ENCODE measurements at places on chromosomes 3 and 15. TPM values are rescaled to one million over a fixed set of nuclear protein-coding genes. Genes with fewer than 3 reads are reported as not detected.
A peak's percentile ranks its signal among the peaks of the same experiment; 100 is the strongest.

- no peak overlapping the region for H3K4me3 ChIP-seq
- H3K36me3 ChIP-seq: no peaks in the 10 kb centered on the region
- H3K4me1 ChIP-seq: no peaks in the 10 kb centered on the region
Observed at GRCh38 chr3:162491952-162492351, 995.3 kb downstream of the OTOL1 start.

- H3K27ac ChIP-seq: no peak overlapping the region
- H3K36me3 ChIP-seq: peaks cover 65% of the 10 kb centered on the region
- DNase-seq: no peak
- H3K4me1 ChIP-seq: peaks cover 2% of the 10 kb centered on the region
Observed at GRCh38 chr15:75397494-75397893, 29.1 kb upstream of the MAN2C1 start.

GRCh38 chr3:48069339-48069738 lies 53.1 kb upstream of the MAP4 start:
- peaks cover 26% of the 10 kb centered on the region for H3K36me3 ChIP-seq
- H3K27ac ChIP-seq: no peak overlapping the region
- no peaks in the 10 kb centered on the region for H3K27me3 ChIP-seq

DNA sequence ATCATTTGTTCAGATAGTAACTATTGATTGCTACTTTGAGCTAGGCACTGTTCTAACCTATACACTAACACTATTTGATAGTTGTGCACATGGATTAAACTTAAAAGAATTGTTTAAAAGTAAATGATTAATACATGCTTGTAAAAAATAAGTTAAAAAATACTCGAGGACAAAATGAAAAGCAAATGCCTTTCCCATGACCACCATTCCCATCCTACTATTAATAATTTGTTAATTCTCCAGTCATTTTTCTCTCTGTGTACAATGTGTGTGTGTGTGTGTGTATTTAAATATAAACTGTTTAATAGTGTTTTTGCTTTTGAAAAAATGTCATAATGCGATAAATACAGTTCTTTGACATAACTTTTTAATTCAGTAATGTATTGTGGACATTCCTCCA lies 78.7 kb upstream of the KCNMB2 start:
- H3K36me3 ChIP-seq: no peaks in the 10 kb centered on the region
- no peak for DNase-seq
- no peak overlapping the region for H3K4me3 ChIP-seq
- peaks cover 2% of the 10 kb centered on the region for H3K27me3 ChIP-seq
- no peak overlapping the region for H3K27ac ChIP-seq
- H3K4me1 ChIP-seq: no peaks in the 10 kb centered on the region

- DNase-seq: no peak
- H3K36me3 ChIP-seq: peaks cover 42% of the 10 kb centered on the region
- H3K27me3 ChIP-seq: no peaks in the 10 kb centered on the region
- H3K4me3 ChIP-seq: no peak overlapping the region
Observed at GRCh38 chr15:60541481-60542299, 62.7 kb upstream of the ICE2 start.

GRCh38 chr3:118097226-118097625 lies 937.4 kb downstream of the IGSF11 start:
- no peaks in the 10 kb centered on the region for H3K4me1 ChIP-seq
- DNase-seq: no peak
- H3K4me3 ChIP-seq: no peak overlapping the region
- no peak overlapping the region for H3K27ac ChIP-seq
- no peaks in the 10 kb centered on the region for H3K36me3 ChIP-seq

- peaks cover 72% of the 10 kb centered on the region for H3K36me3 ChIP-seq
- no peaks in the 10 kb centered on the region for H3K27me3 ChIP-seq
- peak overlapping the region; percentile 72 for H3K27ac ChIP-seq
- H3K4me1 ChIP-seq: peaks cover 24% of the 10 kb centered on the region
- DNase-seq: no peak
Observed at GRCh38 chr15:90982135-90982534, 12.2 kb downstream of the PRC1 start.

- peaks cover 2% of the 10 kb centered on the region for H3K4me1 ChIP-seq
- no peaks in the 10 kb centered on the region for H3K27me3 ChIP-seq
- H3K4me3 ChIP-seq: no peak overlapping the region
- no peak for DNase-seq
- peaks cover 73% of the 10 kb centered on the region for H3K36me3 ChIP-seq
- peak overlapping the region; percentile 37 for H3K27ac ChIP-seq
Observed at GRCh38 chr15:90463381-90463780, 66.3 kb upstream of the CRTC3 start.

- no peaks in the 10 kb centered on the region for H3K36me3 ChIP-seq
- no peak overlapping the region for H3K4me3 ChIP-seq
- no peaks in the 10 kb centered on the region for H3K27me3 ChIP-seq
- no peak overlapping the region for H3K27ac ChIP-seq
- DNase-seq: no peak
Observed at GRCh38 chr3:179702271-179702947, 49.6 kb downstream of the USP13 start.

GRCh38 chr3:160291290-160291908 lies 66.2 kb downstream of the C3orf80 start:
- H3K4me1 ChIP-seq: no peaks in the 10 kb centered on the region
- H3K27me3 ChIP-seq: no peaks in the 10 kb centered on the region
- DNase-seq: no peak
- H3K36me3 ChIP-seq: no peaks in the 10 kb centered on the region

DNA sequence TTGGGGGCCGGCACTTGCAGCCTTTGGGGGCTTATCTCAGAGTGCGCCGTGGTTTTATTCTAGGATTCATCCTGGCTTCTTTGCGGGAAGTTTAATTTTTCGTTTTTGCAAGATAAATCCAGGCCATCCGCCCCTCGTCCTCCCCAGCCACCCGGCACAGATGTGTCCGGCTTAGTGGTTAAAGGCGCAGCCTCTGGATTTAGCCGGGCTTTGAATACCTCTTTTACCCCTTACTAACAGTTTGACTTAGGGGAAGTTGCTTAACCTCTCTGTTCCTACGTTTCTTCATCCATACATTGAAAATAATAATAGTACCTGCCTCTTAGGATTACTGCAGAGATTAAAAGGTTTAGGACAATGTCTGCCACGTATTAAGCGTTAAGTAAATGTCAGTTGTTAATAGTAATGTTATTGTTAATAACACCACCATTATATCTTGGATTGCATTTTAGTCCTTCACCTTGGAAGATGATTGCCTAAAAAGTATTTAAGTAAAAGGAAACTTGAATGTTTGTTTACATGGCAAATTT lies 714 bp downstream of the ECT2 start:
- peak overlapping the region; percentile 98 for H3K27ac ChIP-seq
- DNase-seq: no peak
- H3K4me1 ChIP-seq: peaks cover 41% of the 10 kb centered on the region

DNA sequence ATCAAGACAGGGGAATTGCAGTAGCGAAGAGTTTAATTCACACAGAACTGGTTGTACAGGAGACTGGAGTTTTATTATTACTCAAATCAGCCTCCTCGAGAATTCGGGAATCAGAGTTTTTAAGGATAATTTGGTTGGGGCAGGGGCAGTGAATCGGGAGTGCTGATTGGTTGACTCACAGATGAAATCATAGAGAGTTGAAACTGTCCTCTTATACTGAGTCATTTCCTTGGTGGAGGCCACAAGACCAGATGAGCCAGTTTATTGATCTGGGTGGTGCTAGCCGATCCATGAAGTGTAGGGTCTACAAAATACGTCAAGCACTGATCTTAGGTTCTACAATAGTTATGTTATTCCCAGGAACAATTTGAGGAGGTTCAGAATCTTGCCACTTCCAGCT lies 5.3 kb upstream of the ZNF770 start:
- no peak overlapping the region for H3K4me3 ChIP-seq
- no peak for DNase-seq
- peak overlapping the region; percentile 73 for H3K27ac ChIP-seq
- H3K36me3 ChIP-seq: no peaks in the 10 kb centered on the region

DNA sequence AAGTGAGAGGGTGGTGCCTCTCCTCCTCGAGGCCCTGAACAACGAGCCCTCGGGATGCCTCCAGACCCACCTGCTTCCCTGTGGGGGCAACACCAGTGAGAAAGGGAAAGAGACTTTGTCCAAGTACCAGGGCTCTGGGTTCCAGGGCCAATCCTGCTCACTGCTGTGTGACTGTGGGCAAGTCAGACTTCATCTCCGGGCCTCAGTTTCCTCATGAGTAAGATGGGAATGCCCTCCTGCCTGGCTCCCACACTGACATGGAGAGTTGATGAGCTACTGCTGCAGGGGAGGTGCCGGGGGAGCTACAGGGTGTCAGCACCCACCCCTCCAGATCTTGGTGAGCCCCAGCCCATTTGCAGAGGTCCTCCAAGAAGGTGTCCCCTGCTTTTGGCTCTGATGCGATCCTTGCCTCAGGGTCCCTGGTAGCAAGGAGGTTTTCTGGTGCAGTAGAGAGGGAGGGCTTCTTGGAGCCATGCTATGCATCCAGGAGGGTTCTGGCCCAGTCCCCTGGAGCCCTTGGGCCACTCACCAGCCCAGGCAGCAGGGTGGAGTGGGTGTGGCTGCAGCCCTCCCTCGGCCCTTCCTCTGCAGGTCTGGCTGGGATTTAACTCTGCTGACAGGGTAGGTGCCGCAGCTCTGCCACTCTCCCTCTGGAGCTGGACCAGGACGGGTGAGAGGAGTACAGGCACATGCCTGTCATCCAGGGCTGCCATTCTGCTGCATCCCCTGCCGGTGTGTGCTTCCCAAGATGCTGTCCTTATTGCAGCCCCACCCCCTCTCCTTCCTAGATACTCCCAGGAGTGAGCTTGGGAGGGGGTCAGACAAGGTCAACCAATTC lies 26.9 kb downstream of the LOXL1 start:
- peak overlapping the region; percentile 41 for H3K27ac ChIP-seq
- peaks cover 37% of the 10 kb centered on the region for H3K4me1 ChIP-seq

- DNase-seq: no peak
- no peak overlapping the region for H3K27ac ChIP-seq
- no peak overlapping the region for H3K4me3 ChIP-seq
- no peaks in the 10 kb centered on the region for H3K27me3 ChIP-seq
- no peaks in the 10 kb centered on the region for H3K36me3 ChIP-seq
Observed at GRCh38 chr3:111035316-111035715, 36.3 kb upstream of the NECTIN3 start.

DNA sequence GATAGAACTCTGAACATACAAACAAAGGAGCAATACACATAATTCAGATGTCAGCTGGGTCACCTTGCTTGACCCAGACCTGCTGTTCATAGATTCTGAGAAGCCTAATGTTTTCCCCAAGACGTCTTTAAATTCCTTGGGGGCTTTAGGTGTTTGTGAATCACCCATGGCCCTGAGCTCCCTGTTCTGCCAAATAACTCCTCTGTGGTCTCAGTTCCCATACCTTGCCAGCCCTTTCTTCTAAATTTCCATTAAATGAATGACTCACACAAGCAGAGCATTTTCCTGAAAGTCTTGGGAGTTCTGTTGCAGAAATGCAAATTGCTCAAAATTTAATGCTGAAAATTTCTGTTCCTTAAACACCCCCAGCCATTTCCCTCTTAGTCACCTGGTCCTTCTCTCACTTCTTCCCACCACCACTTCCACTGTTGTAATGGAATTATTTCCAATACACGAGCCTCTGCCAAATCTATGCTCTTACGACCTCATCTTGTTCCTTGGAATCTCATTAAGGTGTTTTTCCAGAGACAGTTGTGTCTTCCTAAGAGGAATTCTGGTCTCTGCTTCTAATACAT lies 33.4 kb upstream of the PSMD6 start:
- no peaks in the 10 kb centered on the region for H3K36me3 ChIP-seq
- H3K4me1 ChIP-seq: no peaks in the 10 kb centered on the region
- H3K27me3 ChIP-seq: peaks cover 22% of the 10 kb centered on the region
- H3K4me3 ChIP-seq: no peak overlapping the region
- no peak overlapping the region for H3K27ac ChIP-seq

- no peak for DNase-seq
- H3K27me3 ChIP-seq: no peaks in the 10 kb centered on the region
- H3K4me1 ChIP-seq: peaks cover 98% of the 10 kb centered on the region
- peak overlapping the region; percentile 95 for H3K4me3 ChIP-seq
- peaks cover 57% of the 10 kb centered on the region for H3K36me3 ChIP-seq
Observed at GRCh38 chr15:31342781-31343626, 16.4 kb downstream of the KLF13 start.

GRCh38 chr15:69059557-69059943 lies 45.1 kb downstream of the NOX5 start:
- H3K36me3 ChIP-seq: no peaks in the 10 kb centered on the region
- H3K27me3 ChIP-seq: peaks cover 2% of the 10 kb centered on the region
- no peak for DNase-seq

Gene EFHB
- 0.44 TPM for total RNA-seq

Gene CHRM5
- total RNA-seq: not detected

Gene MYO1E
- total RNA-seq: 101 TPM

Gene PP2D1
- not detected for total RNA-seq

Gene PSTPIP1
- 208 TPM for total RNA-seq

Gene P2RY13
- total RNA-seq: not detected
